Brain microvascular endothelial cell (primary cell): ENCODE measurements at places on chromosomes 7 and 10.
A peak's percentile ranks its signal among the peaks of the same experiment; 100 is the strongest.

DNA sequence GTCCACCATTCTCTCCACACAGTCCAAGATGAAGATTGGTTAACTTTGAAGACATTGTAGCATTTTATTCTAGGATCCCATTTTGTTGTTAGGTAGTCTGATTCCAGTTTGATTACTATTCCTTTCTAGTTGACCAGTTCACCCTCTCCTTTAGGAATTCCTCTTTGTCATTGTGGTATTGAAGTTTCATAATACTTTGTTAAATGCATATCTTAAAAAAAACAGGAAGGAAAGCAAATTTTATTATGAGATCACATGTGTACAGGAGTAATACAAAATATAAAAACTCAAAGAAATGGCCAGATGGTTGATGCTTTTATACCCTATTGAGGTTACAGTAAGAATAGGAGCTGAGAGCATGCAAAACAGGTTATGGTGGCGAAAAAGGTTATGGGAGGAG, 15.5 kb upstream of the SEMA3C start:
- DNase-seq = no peak

GRCh38 chr7:142800088-142800487, 29.3 kb downstream of the PRSS2 start:
- DNase-seq = no peak

DNA sequence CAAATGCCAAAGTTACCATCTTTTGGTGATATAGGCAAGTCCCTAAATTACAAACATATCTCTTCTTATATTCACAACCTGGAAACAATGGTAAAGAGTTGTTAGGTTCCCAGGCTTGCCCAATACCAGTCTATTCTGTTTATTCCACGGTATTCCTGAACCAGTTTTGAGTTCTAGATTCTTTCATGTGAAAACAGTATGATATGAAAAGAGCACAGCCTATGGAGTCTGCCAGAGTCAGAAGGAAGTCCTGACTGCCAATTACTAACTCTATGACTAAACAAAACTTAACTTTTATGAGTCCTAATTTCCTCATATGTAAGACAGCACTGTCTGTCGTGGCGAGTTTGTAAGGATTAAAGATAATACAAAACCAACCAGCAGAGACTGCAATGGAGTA, 5.6 kb downstream of the ABI1 start:
- DNase-seq = no peak

- no peak for DNase-seq
Observed at GRCh38 chr7:131630427-131630826, 74.0 kb upstream of the PODXL start.

- no peak for DNase-seq
Observed at GRCh38 chr7:151954866-151955820, 1.1 kb upstream of the GALNTL5 start.

DNA sequence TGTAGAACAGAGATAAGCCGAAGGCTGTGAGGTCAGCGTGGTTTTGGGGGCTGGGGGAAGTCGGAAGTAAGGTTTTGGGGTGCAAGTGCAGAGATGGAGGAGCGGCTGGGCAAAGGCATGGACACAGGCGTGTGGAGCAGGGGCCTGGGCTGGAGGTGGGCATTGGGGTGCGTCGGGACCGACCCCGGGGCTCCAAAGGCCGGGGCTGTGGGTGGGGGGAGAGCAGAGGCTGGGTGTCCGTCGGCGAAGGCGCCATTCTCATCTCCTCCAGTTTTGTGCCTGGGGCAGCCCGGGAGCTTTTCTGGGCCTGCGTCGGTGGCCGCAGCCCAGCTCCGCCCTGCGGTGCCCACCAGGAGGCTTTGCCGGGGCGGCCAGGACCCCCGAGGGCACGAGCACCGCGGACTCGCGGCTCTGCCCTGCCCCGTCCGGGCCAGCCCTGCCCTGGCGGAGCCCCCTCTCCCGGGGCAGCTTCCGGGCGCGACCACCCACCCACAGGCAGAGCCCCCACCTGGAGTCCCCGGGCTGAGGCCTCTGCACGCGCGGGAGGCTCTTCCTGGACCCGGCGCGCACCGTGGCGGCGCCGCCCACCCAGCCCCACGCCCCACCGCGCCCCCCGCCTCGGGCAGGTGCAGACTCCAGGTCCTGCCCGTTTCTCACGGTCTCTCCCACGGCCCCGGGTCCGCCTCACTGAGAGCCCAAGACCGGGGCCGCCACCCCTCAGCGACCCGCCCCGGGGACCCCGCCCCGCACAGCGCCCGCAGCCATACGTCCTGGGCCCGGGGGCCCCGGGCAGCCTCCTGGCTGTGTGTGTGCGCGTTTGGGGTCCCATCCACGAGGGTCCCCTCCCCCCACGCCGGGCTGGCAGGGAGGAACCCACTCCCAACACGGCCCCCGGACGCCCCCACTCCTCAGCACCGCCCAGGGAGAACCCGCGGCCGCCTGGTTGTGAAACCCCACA, 7.7 kb upstream of the SCART1 start:
- DNase-seq = no peak

GRCh38 chr10:69668721-69669120, 38.7 kb downstream of the FAM241B start:
- peak; percentile 79 for DNase-seq

DNA sequence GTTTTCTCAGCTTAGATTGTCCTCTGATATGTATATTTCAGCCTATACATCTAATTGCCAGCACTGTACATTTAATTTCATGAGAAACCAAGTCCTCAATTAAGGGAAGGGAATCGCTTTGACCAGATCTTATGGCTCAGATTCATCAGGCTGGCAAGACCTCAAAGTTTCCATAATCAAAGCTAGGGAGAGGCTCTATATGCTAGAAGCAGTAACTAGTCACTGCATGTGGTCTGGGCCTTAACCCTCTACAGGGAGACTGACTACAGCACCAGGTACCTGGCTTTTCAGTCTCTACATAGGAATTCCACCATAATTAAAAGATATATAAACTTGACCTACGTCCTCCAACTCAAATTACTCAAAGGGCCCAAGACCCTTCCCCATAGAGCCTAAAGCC, 97.4 kb upstream of the JAZF1 start:
- no peak for DNase-seq

DNA sequence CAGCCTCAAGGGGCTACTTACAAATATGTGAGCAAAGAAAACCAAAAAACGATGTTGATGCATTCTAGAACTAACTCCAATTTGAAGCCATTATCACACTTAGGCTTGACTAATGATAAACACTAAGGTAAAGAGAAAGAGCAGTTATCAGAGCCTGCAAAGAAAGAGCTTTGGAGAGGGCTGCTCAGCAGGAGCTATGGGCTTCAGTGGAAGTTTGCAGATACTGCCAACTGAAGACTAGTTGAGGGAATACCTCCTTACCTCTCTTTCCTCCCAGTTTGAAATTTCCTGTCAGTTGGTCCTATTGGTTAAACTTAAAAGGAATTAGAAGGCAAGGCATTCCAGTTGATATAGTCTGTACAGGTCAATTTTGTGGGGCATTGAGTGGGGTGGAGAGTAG, 498.1 kb upstream of the POT1 start:
- DNase-seq = no peak

GRCh38 chr7:155193716-155194115, 104.0 kb upstream of the INSIG1 start:
- no peak for DNase-seq

GRCh38 chr10:75663947-75664664, 232.7 kb downstream of the LRMDA start:
- no peak for DNase-seq

GRCh38 chr7:24727154-24728120, 29.8 kb downstream of the GSDME start:
- no peak for DNase-seq

DNA sequence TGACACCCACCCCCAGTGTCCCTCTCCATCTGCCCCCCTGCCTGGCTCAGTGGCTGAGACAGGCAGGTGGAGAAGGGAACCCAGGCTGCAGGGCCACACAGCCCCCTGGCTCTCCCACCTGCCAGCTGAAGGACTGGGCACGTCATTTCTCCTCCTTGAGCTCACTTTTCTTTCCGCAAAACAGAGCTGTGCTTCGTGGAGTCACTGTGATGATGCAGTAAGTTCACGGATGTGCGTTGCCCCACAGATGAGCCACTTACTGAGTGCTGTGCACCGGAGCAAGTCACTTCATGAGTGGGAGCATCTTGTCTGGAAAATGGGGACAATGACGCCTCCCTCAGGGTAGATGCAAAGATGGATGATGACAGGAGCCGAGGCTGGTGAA, 2.7 kb downstream of the OPN4 start:
- no peak for DNase-seq

- DNase-seq = no peak
Observed at GRCh38 chr7:40799493-40800403, 664.9 kb downstream of the SUGCT start.
